ENCODE measurements at places on chromosomes 12 and 14. TPM values are rescaled to one million over a fixed set of nuclear protein-coding genes. Genes with fewer than 3 reads are reported as not detected.

DNA sequence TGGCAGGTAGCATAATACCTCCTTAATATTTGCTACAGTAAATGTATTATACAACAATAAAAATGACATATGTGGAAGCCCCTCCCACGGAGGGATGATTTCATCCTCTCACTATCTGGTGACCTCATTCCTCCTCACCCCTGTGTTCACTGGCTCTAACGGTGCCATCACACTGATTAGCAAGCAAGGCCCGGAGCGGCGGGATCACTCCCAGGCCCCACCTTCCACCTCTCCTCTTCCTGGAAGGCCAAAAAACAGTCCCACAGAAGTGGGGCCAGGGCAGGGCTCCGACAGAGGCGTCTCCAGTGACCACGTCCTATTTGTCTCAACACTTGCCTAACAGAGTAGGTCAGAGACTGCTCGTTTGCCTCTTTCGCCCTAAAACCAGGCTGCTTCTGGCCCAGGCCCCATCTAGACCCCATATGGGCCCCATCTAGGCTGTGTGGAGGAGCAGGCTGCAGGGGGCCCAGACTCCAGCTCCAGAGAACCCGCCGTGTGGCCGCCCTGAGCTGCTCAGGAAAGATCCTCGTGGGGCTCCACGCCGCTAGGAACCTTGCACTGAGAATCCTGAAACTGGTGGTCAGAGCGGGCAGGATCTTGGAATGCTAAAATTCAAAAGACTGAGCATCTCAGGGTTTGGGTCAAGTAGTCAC is 3.7 kb downstream of the SELPLG start:
- peak; percentile 38 for DNase-seq

DNA sequence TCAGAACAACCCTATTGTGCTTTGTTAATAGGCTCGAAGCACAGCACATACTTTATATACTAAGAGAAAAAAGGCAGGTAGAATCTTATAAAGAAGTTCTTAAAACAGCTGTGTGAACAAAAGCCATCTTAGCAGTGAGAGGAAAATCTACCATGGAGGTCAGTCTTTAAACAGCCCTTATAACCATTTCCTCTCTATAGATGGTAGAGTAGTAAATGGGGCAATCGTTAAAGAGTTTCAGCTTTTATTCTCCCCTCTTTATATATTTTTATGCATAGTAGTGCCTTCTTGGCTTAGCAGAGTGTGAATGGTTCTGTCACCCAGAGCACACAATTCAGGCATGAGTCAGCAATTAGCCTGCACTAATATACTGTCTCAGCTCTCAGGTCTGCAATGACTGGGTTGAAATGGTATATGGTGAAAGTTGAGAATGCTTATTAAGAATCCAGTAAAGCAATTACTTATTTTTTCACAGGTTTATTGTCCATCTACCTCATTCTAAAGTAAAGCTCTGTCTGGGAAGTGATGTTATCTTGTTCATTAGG is 305.0 kb downstream of the NELL2 start:
- DNase-seq = no peak

DNA sequence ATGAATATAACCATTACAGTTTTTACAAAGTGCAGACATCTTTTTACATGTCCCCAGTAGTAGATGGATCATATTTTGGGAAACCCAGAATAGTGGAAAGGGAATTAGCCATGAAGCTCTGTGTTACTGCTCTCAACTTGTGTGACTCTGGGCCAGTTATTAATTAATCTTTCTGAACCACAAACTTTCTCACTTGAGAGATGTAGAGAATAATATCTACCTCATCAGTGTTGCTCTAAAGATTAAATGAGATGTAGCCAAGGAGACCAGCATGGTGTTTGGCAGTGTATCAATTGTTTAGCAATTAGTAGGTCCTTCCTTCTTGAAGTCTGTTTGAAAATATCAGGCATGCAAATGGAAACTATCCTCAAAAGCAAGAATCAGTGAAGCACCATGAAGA is 169.2 kb downstream of the TMTC2 start:
- DNase-seq = no peak

DNA sequence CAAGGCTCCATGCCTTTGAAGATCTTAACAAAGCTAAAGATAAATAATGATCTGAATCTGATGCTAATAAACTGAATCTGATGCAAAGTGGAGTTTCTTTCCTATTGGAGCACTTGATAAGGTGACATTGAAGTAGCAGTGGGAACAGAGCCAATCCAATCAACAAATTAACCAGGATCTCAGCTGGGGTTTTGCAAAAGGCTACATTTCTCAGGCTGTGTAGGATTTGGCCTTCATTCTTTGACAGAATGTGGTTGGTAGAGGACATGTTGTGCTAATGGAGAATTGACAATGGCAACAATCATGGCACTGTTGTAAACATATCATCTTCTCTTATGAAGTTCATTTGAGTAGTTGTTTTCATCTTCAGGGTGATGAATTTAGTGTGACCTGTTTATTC is 164.9 kb downstream of the CCDC91 start:
- no peak for DNase-seq

DNA sequence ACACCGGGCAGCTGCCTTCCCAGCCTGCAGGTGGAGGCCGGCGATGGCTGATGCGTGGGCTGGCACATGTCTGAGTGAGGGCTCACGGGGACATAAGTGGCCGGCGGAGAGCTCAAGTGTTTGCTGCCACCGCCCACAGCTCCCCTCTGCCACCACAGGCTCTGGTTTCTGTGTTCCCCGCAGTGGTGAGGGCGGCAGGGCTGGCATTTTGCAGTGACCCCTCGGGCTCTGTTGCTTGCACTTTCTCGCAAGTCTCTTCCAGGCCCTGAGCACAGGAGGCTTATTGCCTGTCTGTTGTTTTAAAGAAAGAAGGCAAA is 271.0 kb upstream of the RTL1 start:
- DNase-seq = no peak

GRCh38 chr12:51631591-51631990 is 40.6 kb downstream of the SCN8A start:
- DNase-seq = no peak

- DNase-seq = no peak
These were observed 111.1 kb downstream of the DIP2B start for GRCh38 chr12:50615907-50616296.

DNA sequence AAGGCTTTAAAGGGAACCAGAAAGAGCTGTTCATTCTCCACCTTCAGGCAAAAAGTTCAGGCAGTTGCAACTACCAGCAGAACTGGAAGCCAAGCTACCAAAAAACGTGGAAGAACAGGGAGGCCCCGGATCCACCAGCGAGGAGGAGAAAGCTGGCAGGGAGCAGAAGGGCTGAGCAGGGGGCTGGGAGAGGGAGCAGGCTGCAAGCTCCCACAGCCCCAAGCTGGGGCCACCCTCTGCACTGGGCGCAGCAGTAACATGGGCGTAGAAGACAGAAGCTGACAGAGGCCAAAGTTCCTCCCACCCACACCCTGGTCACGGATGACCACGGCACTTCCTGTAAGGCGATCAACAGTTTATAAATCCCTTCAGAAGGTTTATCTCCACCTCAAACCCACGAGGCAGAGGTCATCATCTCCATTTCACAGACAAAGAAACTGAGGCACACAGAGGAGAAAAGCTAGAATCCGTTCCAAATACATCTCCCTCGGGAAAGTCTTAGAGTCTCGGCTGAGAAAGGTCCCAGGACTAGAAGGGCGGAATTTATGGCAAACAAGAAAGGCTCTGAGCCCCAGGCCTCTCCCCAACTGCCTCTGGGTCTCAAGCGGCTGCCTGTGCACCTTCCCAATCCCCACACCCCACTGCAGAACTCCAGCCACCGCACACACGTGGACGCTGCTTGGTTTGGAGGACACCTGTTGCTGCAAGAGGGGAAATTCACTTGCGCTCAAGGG is 1.8 kb downstream of the CCDC85C start:
- DNase-seq = no peak

GRCh38 chr14:71235875-71236274 is 328.6 kb downstream of the PCNX1 start:
- no peak for DNase-seq

- DNase-seq = peak; percentile 75
These were observed 33.8 kb downstream of the CREBL2 start for GRCh38 chr12:12645485-12645884.

DNA sequence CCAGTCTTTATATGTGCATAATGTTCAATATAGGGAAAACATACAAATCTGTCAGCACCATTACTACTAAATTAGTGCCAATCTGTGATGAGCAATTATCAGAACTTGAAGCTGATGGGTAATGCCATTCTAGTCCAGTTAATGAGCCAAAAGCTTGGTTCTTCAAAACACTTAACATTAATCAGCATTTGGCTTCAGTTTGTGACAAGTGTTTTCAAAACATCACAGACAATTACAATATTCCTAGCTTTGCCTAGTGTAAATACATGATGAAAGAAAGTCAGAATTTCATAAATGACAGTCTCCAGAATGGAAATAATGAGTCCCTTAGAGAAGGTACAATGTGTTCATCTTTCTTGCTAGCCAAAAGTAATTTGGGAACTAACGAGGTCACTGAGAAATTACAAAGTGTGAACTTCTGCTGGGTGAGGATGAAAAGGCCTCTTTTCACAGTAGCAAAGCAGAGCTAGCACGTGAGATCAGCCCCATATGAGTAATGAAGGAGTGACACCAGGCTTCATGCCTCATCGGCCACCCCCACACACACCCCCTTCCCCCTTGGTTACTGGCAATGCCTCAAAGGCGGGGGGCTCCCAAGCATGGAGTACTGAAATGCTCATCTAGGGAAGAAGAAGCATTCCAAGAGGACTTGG is 180.6 kb upstream of the EEA1 start:
- peak; percentile 15 for DNase-seq

DNA sequence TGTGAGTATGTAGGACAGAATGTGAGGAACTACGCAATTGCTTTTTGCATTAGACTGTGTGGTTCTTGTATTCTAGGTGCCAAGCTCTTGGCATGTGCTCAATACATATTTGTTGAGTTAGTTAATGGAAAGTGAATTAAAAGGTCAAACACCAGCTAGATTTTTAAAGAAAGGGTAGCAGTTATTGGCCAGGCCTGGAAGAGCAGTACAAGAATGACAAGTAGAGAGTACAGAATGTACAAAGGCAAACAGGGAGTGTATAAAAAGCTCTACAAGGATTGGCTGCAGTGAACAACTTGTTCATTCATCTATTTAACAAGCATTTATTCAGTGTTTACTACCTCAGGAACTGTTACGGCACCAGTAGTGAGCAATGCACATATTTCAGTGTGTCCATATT is 854.0 kb upstream of the SEL1L start:
- no peak for DNase-seq

GRCh38 chr14:35341454-35341750 is 49.2 kb downstream of the PSMA6 start:
- DNase-seq = no peak

- no peak for DNase-seq
These were observed 102.9 kb upstream of the FSCB start for GRCh38 chr14:44609876-44610510.

DNA sequence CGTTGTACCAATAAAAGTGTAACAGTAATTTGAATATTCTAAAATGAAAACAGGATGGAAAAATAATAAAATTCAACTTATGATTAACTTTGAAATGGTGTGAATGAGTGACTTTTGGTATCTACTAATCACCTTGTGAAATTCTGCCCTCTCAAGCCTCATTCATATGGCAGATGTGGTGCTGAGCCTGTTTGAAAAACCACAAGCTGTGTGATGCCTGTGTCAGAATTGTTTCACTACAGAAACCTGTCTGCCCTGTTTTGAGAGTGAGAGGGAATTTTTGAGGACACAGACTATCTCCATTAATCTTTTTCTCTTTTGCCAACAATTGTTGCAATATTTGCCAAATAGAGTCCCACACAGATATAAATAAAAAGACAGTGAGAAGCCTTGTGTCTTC is 3.9 kb upstream of the RNU6-7 start:
- DNase-seq = no peak

- peak; percentile 50 for DNase-seq
These were observed 77.8 kb downstream of the VCPKMT start for GRCh38 chr14:50038398-50039119.

GRCh38 chr14:47150267-47150666 is 498.7 kb upstream of the RPL10L start:
- no peak for DNase-seq

GRCh38 chr12:29039013-29039412 is 110.1 kb upstream of the FAR2 start:
- no peak for DNase-seq

GRCh38 chr14:54108481-54109471 is 152.2 kb upstream of the BMP4 start:
- DNase-seq = no peak

- no peak for DNase-seq
These were observed 596.1 kb downstream of the VRK1 start for GRCh38 chr14:97393244-97393643.

- no peak for DNase-seq
These were observed 95.0 kb upstream of the OTX2 start for GRCh38 chr14:56905282-56905681.

GRCh38 chr12:80986224-80986623 is 48.5 kb upstream of the LIN7A start:
- no peak for DNase-seq

DNA sequence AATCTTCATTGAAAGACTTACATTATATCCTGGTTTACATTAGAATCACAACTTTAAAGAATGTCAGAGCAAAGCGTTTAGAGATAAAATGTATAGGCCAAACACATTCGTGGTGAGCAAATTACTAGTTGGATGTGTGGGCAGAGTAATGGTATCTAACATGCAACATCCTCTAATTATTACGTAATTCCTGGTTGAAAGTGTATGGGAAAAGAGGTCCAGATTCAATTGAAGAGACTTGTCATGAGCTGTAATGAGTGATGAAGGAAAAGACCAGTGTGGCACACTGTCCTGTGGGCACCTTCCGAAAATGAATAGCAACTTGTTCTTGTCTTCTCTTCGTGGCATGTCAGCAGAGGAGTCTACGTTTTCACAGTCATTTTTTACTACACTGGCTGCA is 192.8 kb downstream of the LRIG3 start:
- no peak for DNase-seq

PTPRQ gene
- not detected for total RNA-seq

OR4E1 gene
- total RNA-seq = not detected

IQSEC3 gene
- total RNA-seq = 0.15 TPM

USP44 gene
- 7.0 TPM for total RNA-seq

GSC gene
- total RNA-seq = not detected

PLA2G1B gene
- not detected for total RNA-seq

REC8 gene
- total RNA-seq = 62.1 TPM

C14orf180 gene
- not detected for total RNA-seq

NUP107 gene
- total RNA-seq = 77.3 TPM

TPH2 gene
- total RNA-seq = not detected

KIF5A gene
- total RNA-seq = 0.56 TPM

ESPL1 gene
- total RNA-seq = 2.4 TPM

NID2 gene
- total RNA-seq = not detected

NOXRED1 gene
- 1.5 TPM for total RNA-seq

BHLHE41 gene
- total RNA-seq = 53.7 TPM

C1R gene
- 2.0 TPM for total RNA-seq

KRT76 gene
- not detected for total RNA-seq

MYO1H gene
- total RNA-seq = not detected

MIP gene
- not detected for total RNA-seq

KLRF1 gene
- total RNA-seq = 1.2 TPM

SMCO2 gene
- not detected for total RNA-seq

AJUBA gene
- total RNA-seq = 0.83 TPM

KRT74 gene
- total RNA-seq = not detected

DYRK4 gene
- 34.4 TPM for total RNA-seq

OLR1 gene
- not detected for total RNA-seq

SERPINA9 gene
- total RNA-seq = 0.74 TPM

KRT82 gene
- not detected for total RNA-seq

ARHGAP9 gene
- total RNA-seq = 154 TPM

BMP4 gene
- total RNA-seq = not detected

GLIPR1L1 gene
- not detected for total RNA-seq
